ENCODE measurements at places on chromosomes 7 and 10.

DNA sequence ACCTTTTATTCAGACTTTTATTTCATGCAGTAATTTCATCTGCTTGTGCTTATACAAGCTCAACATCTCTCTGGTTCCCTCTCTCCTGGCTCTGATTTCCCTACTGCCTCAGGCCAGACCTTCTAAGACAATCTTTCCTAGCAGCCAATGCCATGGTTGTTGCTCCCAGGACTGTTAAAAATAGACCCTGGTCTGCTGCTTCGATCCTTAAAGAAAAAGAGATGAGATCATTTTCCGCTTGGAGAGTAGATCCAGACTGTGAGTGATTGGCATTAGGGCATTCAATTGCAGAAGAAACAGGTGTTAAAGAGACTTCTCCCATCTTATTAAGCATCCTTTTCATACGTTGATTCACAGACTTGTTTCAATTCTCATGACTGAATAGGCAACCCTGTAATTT lies 68.4 kb upstream of the ITGB1 start:
- DNase-seq = no peak

- no peak for DNase-seq
Observed at GRCh38 chr7:115678086-115678982, 352.2 kb downstream of the TFEC start.

DNA sequence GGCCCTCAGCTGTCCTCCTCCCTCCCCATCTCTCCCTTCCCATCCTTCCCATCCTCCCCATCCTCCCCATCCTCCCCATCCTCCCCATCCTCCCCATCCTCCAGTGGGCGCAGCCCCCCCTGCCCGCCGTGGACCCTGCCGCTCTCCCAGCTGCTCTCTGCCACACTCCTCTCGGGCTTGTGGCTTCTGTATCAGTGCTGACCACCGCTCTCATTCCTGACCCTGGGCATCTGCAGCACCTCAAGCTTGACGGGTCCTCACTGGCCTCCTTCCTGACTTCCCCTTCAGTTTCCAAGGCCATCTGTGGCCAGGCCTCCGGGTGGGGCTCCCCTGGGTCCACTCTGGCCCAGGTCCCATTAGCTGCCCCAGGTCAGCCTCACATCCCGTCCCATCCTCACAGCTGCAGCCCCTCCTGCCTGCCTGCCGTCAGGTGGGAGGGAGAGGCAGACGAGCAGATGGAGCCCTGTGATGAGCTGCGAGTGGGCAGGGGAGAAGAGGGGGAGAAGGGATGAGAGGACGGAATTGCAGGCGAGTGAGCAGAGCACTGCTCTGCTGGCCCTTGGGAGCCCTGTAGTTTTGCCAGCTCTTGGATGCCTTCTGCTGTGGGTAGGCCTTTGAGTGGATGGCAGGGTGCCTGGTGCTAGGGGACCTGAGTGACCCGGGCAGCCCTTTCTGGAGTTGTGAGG lies 35.7 kb downstream of the LHPP start:
- DNase-seq = no peak

DNA sequence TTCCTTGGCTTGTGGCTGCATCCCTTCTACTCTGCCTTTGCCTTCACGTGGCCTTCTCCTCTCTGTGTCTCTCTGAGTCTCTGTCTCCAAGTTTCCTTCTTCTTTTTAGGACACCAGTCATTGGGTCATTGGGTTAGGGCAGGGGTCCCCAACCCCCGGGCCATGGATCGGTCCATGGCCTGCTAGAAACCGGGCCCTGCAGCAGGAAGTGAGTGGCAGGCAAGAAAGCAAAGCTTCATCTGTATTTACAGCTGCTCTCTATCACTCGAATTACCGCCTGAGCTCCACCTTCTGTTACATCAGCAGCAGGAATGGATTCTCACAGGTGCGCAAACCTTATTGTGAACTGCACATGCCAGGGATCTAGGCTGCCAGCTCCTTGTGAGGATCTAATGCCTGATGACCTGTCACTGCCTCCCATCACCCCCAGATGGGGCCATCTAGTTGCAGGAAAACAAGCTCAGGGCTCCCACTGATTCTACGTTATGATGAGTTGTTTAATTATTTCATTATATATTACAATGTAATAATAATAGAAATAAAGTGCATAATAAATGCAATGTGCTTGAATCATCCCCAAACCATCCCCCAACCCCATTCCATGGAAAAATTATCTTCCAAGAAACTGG lies 47.9 kb upstream of the DOCK1 start:
- no peak for DNase-seq

DNA sequence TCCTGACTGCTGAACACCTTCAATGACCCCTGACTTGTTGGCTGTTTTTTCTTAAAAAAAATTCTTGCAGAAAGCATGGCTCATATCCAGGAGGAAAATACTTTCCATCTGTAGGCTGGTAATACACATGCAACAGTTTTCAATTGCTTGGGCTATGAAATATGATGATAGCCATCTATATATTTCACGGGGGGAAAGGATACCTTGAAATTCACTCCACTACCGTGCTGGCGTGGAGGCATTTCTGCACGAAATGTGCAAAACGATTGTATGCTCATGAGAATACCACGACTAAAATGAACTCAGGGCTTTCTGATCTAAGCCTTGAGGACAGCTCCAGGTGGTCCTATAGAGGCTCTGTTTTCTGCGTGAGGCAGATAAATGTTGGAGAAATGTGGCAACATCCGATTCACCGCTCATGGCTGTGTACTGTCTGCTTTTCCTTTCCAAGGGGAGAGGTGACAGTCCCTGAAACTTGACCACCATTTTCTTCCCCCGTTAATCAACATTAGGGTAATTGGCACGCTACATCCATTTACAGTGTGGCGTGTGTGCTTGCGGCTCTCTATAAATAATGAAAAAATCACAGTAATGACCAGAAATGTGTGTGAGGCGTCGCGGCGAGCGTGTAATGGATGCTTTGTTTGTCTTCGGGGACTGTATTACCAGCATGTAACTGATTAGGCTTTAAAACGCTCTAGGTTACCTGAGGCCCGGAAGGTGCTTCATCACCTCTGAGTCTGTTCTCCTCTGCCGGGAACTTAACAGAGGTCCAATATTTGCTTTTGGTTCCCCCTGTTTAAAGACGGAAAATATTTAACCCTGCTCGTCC lies 12.8 kb upstream of the CARD11 start:
- DNase-seq = no peak
